Stimulated activated CD4-positive, alpha-beta T cell treated with anti-CD3 and anti-CD28 coated beads, TNF-alpha, amount 100 ng/mL, for 48 hours (primary cell): ENCODE measurements at places on chromosomes 1 and 21.

- DNase-seq = no peak
Measured at GRCh38 chr1:18743233-18743632, 112.6 kb downstream of the PAX7 start.

GRCh38 chr1:234144901-234145300, 228.4 kb upstream of the COA6 start:
- no peak for DNase-seq

DNA sequence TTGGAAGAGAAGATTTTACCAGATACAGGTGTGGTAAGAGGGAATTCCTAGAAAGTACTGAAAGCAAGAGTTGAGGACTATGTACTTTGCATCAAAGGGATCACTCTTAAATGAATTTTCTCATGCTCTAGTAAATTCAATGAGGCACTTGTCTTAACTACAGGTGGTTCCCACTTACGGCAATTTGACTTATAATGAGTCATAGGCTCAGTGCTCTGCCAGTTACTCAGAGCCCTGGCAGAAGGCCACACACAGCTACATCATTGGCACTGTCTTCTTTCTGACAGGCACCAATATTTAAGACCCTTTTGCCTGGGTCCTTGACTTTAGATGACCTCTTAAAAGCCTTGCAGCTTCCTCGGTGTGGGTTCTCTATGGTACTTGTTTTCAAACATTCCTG, 15.9 kb upstream of the ADAMTS5 start:
- DNase-seq = no peak

DNA sequence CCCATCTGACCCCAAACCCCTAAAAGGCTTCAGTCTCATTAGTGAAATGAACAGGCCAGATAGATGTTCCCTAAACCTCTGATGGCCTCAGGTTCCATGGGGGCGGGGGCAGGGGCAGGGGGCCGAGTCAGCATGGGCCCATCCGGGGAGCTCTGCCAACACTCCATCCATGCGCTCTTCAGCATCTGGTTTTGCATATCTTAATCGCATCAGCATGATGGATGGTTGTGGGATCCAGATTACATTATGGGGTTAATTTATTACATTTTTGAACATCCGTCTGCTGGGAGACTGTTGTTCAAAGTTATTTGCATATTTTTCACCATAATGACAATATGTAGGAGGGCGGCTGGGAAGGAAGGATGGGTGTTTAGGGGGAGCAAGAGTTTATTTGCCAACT, 3.1 kb upstream of the MAD2L2 start:
- DNase-seq = no peak

GRCh38 chr1:157429601-157430240, 122.6 kb downstream of the FCRL5 start:
- DNase-seq = no peak

DNA sequence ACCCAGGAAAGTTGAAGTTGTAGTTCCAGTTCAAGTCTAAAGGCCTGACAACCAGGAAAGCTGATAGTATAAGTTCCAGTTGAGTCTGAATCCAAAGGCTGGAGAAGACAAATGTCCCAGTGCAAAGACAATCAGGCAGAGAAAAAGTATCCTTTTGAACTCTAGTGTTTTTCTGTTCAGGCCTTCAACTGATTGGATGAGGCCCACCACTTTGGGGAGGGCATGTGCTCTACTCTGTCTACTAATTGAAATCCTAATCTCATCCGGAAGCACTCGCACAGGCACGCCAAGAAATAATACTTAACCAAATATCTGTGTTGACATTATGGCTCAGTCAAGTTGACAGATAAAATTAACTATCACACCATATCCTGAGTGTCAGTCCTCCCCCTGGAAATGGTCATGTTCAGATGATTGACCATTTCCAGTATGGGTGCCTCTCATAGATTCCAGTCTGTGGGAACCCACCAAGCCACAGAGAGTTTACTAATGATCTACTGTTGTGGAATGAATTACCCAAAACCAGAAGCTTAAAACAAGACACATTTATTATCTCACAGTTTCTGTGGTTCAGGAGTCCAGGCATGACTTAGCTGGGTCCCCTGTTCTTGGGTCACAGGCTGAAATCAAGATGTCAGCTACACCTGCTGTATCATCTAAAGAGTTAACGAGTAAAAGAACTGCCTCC, 296.3 kb upstream of the ZP4 start:
- no peak for DNase-seq

DNA sequence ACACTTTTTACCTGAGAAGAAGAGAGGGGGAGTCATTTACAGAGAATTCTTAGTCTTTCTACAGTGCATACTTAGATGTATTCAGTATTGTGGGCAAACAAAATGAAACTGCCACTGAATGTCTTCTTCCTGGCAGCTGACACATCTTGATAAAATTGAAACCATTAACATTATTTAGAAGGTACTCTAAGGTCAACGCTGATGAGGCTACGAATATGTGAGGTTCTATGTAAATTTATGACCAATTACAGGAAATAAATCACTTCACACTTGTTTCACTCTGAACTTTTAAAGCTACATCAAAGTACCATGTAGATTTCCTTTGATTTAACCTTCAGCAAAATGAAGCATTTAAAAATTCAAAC, 51.3 kb upstream of the GFI1 start:
- no peak for DNase-seq

DNA sequence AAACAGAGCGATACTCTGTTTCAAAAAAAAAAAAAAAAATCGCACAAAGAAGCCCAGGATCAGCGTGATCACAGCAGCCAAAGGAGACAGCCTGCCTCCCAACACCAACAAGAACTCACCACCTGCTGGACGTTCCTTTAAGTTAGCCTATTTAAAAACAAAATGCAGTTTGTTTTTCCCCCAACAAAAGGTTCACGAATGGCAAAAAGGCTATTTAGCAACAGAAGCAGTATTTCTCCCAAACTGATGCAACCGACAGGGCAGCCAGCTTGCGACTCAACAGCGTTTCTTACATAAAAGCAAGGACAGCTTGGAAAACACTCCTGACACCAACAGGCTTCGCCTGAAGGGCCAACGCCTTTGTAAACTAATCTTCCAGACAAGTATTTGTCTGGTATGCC, 6.8 kb downstream of the SSU72 start:
- DNase-seq = no peak

GRCh38 chr1:110068646-110069403, 1.6 kb downstream of the ALX3 start:
- DNase-seq = no peak

- DNase-seq = no peak
Measured at GRCh38 chr1:110702260-110702659, 27.5 kb upstream of the KCNA3 start.

GRCh38 chr1:222165629-222166028, 382.3 kb downstream of the HHIPL2 start:
- DNase-seq = no peak

GRCh38 chr1:43067977-43068751, 103.9 kb downstream of the EBNA1BP2 start:
- DNase-seq = no peak

DNA sequence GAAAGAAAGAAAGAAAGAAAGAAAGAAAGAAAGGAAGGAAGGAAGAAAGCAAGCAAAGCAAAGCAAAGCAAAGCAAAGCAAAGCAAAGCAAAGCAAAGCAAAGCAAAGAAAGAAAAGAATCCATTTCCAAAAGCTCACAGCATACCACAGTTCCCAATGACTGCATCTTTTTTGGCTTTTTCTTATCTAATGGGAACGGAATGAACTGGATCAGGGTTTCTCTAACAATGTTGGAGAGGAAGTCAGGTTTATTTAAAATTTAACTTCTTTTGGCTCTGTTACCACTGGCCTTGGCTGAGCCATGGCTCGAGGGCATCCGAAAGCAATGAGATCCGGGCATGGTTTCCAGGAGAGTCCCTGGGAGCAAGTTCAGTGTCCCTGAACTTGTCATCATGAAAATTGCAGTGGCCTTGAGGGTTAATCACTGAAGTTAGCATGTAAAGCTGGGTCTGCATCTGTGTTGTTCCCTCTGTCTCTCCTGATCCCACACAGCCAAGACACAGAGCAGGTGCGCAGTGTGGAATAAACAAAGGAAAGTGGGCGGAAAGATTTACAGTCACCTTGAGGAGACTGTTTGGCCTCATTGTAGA, 34.6 kb upstream of the CTPS1 start:
- DNase-seq = no peak

GRCh38 chr1:156998840-156999500, 46.6 kb downstream of the ARHGEF11 start:
- no peak for DNase-seq
